ENCODE measurements at places on chromosomes 2 and 18. TPM values are rescaled to one million over a fixed set of nuclear protein-coding genes. Genes with fewer than 3 reads are reported as not detected.

- no peak overlapping the region for H3K27ac ChIP-seq
- no peak for DNase-seq
- no peak overlapping the region for H3K4me3 ChIP-seq
- no peaks in the 10 kb centered on the region for H3K27me3 ChIP-seq
- 0 out of 2 replicates have a peak, but pooled peaks cover 6% of the 10 kb centered on the region for H3K36me3 ChIP-seq
These were observed 1994.5 kb upstream of the PIK3C3 start for GRCh38 chr18:39960550-39960949.

- DNase-seq = no peak
- no peak overlapping the region for H3K4me3 ChIP-seq
- no peaks in the 10 kb centered on the region for H3K4me1 ChIP-seq
- H3K36me3 ChIP-seq = no peaks in the 10 kb centered on the region
- no peaks in the 10 kb centered on the region for H3K27me3 ChIP-seq
These were observed 127.2 kb downstream of the FHOD3 start for GRCh38 chr18:36424741-36425142.

Gene FAM110C
- total RNA-seq = 3.6 TPM

DNA sequence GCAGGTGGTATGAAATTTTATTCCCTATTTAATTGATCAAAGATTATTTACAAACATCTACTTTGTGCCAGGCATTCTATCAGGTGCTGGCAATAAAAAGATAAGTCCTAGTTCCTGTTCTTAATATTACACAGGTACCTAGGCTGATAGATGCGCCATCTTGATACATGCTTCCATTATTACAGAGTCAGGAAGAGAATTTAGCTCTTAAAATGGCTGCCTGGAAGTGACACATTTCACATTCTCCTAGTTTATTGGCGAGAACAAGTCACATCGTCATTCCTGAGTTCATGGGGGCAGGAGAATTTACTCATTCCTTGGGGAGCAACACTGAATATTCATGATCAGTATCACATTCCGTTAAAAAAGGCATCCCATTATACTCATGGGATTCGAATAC lies 1.1 kb upstream of the DARS1 start:
- no peak for DNase-seq
- H3K27me3 ChIP-seq = no peaks in the 10 kb centered on the region
- peaks cover 12% of the 10 kb centered on the region for H3K36me3 ChIP-seq
- H3K4me3 ChIP-seq = peak overlapping the region; percentile 35
- H3K4me1 ChIP-seq = peaks cover 2% of the 10 kb centered on the region
- H3K27ac ChIP-seq = no peak overlapping the region

DNA sequence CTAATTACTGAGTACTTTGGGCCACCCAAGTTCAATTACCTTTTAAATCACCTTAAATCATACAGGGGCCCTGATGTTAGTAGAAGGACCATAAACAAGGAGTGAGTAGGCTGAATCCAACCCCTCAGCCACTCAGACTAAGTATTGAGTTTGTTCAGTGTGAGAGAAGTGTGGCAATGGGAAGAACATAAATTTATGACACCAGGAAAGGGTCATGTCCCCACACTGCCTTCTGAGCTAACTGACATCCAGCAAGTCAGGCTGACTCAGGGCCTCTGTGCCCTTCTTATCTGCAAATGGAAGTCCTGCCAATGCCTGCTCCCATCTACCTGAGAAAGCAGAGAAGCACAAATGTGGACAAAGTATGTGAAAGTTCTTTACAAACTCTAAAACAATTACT lies 12.9 kb downstream of the PLEKHM3 start:
- H3K27me3 ChIP-seq = no peaks in the 10 kb centered on the region
- no peak overlapping the region for H3K4me3 ChIP-seq
- no peak for DNase-seq
- no peaks in the 10 kb centered on the region for H3K36me3 ChIP-seq
- H3K27ac ChIP-seq = no peak overlapping the region
- H3K4me1 ChIP-seq = no peaks in the 10 kb centered on the region

DNA sequence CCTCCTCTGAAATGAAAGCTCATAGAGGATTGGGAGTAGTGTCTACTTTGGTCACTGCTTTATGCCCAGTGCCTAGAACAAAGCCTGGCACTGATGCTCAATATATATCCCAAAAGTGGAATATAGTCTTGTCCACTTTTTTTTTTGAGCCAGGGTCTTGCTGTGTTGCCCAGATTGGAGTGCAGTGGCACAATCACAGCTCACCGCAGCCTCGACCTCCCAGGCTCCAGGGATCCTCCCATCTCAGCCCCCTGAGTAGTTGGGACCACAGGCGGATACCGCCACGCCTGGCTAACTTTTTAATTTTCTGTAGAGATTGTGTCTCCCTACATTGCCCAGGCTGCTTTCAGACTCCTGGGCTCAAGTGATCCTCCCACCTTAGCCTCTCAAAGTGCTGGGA lies 3.8 kb downstream of the FKBP7 start:
- no peak for DNase-seq
- H3K27me3 ChIP-seq = no peaks in the 10 kb centered on the region
- no peaks in the 10 kb centered on the region for H3K4me1 ChIP-seq
- H3K36me3 ChIP-seq = no peaks in the 10 kb centered on the region

DNA sequence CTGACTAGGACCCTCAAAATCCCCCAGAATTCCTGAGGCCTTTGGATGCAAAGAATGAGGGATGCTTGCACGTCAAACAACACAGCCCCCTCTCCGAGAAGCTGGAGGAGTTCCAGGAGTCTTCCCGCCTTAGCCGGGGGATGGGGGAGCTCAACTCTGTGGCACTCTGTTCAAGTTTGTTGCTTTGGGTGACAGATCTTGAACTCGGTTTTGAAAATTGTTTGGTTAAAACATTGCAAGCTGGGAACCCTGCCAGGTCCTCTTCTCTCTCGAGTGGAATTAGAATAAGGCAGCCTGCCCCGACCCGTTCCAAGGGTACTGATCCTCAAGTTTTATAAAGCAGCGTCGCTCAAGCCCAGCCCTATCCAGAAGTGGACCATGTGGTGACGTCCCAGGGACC lies 244.1 kb downstream of the LOXHD1 start:
- H3K4me1 ChIP-seq = peaks cover 24% of the 10 kb centered on the region
- H3K27ac ChIP-seq = no peak overlapping the region
- DNase-seq = no peak
- no peaks in the 10 kb centered on the region for H3K36me3 ChIP-seq

- no peaks in the 10 kb centered on the region for H3K4me1 ChIP-seq
- H3K4me3 ChIP-seq = no peak overlapping the region
- H3K27ac ChIP-seq = no peak overlapping the region
- no peaks in the 10 kb centered on the region for H3K36me3 ChIP-seq
These were observed 66.3 kb downstream of the ARHGAP15 start for GRCh38 chr2:143195511-143195910.

Gene IL1R1
- total RNA-seq = 0.46 TPM

Gene ZNF236
- 17.7 TPM for total RNA-seq

DNA sequence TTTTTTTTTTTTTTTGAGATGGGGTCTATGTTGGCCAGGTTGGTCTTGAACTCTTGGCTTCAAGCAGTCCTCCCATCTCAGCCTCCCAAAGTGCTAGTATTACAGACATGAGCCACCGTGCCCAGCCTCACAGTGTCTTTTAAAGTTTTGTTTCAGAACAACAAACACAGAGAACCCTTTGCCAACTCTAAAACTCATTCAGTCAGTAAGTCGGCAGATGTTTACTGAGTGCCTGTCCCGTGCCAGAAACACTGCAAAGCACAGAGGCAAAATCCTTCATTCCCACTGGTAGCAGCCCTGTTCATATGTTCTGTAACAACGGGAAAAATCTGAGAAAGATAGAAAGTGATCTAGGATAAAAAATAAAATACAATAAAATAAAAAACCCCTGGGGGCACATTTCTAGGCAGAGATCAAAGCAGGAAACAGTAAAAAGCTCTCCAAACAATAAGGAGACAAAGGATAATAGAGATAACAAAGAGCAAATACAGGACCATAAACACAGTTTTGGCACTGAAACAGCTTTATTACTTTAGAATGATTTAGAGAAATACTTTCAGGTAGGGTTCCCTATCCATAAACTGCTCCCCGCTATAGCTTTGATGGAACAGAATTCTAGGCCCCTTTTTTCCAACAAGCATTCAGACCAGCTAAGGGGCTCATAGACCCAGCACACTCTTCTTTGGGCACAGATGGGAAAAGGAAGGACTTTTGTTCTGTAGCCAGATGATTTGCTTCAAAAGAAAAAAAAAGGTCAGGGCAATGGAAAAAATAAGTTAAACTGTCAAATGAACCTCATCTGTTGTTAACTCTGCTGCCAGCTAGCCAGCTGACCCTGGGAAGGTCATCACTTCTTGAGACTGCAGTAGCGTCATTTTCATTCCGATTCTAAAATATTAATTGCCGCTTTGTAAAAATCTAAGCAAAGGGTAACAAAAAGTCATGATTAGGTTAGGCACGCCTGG lies 212.3 kb downstream of the CDH20 start:
- no peaks in the 10 kb centered on the region for H3K27me3 ChIP-seq
- no peak overlapping the region for H3K4me3 ChIP-seq
- H3K36me3 ChIP-seq = no peaks in the 10 kb centered on the region
- no peak for DNase-seq
- H3K27ac ChIP-seq = no peak overlapping the region
